ENCODE measurements at places on chromosomes 4 and X.

- DNase-seq, result no peak
Measured at GRCh38 chr4:137700751-137701150, 168.5 kb upstream of the PCDH18 start.

DNA sequence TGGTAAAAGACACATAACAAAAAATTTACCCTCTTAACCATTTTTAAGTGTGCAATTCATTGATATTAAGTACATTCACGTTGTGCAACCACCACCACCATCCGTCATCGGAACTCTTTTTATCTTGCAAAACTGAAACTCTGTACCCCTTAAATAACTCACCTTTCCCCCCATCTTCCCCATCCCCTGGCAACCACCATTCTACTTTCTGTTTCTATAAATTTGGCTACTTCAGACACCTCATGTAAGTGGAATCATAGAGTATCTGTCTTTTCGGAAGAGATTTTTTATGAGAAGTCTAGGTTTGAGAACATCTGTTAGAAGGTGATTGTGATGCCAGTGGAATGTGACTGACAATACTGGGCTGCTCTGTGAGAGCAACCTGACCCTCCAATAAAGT, 39.8 kb upstream of the CCDC149 start:
- no peak for DNase-seq

DNA sequence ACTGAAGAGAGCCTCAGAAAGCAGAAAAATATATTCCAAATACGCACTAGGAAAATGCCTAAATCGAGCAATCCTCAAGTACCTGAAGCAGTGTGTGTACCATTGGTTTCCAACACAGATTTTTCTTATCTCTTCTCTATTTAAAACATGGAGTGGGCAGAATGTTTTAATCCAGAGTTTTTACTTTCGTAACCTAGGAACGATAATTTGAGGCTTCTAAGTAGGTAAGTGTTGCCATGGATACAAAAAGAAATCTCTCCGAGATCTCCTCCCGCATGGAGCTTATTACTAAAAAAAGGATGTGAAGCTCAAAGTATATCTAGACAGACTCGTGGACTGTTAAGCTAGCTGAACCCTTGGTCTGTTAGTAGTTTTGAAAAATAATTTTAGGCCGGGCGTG, 23.0 kb upstream of the OTUD4 start:
- no peak for DNase-seq

- no peak for DNase-seq
Measured at GRCh38 chr4:182801636-182802035, 115.5 kb downstream of the DCTD start.

GRCh38 chr4:87853108-87853507, 20.3 kb downstream of the MEPE start:
- no peak for DNase-seq

- DNase-seq, result no peak
Measured at GRCh38 chr4:147633113-147633512, 15.9 kb downstream of the TMEM184C start.

GRCh38 chrX:150464001-150464400, 100.9 kb downstream of the MAMLD1 start:
- no peak for DNase-seq

DNA sequence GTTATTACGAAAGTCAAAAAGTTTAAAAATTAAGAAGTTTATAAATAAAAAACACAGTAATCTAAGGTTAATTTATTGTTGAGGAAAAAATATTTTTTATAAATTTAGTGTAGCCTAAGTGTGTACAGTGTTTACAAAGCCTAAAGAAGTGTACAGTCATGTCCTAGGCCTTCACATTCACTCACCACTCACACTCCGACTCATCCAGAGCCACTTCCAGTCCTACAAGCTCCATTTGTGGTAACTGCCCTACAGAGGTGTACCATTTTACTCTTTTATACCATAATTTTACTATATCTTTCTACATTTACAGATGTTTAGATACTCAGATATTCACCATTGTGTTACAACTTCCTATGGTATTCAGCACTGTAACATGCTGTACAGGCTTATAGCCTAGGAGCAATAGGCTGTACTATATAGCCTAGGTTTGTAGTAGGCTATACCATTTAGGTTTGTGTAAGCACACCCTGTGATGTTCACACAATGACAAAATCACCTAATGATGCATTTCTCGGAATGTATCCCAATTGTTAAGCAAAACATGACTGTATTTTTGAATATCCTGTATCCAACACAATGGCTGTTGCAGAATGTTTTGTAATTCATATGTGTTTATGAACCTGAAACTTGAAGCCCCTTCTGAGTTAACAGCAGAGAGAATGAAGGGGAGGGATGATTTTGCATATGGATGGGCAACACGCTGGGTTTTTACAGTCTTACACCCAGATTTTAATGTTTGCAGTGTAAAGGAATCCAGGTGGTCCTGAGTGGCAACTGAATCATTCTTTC, 3.1 kb downstream of the PPBP start:
- no peak for DNase-seq

GRCh38 chr4:139524062-139524631, 31.9 kb downstream of the SETD7 start:
- no peak for DNase-seq

- no peak for DNase-seq
Measured at GRCh38 chrX:46543441-46543840, 1.8 kb downstream of the ZNF674 start.

DNA sequence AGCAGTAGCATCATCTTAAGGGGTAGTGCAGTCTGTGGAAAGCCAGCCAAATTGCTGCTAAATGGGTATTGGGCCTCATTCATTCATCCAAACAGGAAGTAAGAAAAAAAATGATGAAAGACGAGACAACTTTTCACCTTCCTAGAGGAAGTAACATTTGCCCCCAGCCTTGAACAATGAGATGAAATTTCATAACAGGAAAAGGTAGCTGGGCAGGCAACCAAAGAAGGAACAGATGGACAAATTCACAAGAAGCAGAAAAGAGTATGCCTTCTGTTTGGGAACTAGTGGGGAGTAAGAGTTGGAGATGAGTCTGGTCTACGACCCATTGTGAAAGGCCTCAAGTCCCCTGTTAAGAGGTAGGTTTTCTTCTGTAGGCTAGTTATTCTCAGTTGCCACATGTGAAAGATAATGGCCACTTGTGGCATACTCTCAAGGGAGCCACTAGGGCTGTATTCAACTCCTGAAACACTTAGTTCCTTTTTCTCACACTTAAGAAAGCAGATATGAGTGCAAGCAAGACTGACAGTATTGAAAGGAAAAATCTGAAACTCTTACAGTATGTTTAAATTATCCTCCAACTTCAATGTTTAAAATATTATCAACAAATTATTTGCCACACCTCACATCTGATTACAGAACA, 190.4 kb downstream of the AR start:
- DNase-seq, result no peak

DNA sequence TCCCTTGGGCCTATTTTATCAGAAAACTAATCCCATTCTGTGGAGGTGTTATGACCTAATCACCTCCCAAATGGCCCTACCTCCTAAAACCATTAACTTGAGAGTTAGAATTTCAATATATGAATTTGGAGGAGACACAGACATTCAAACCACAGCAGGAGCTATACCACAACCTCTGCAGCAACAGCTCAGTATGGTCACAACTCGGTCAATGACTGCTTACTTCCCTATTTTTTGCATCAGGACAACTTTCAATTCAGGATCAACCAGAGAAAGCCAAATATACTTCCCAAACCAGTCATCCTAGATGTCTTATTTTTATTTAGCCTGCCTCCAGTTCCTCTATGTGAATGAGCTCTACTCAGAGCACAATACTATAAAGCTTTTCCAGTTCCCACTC, 11.3 kb upstream of the SMARCA5 start:
- DNase-seq, result no peak

- DNase-seq, result no peak
Measured at GRCh38 chrX:33133320-33133719, 78.0 kb downstream of the DMD start.

GRCh38 chr4:189979196-189980047, 38.8 kb downstream of the FRG1 start:
- DNase-seq, result no peak

DNA sequence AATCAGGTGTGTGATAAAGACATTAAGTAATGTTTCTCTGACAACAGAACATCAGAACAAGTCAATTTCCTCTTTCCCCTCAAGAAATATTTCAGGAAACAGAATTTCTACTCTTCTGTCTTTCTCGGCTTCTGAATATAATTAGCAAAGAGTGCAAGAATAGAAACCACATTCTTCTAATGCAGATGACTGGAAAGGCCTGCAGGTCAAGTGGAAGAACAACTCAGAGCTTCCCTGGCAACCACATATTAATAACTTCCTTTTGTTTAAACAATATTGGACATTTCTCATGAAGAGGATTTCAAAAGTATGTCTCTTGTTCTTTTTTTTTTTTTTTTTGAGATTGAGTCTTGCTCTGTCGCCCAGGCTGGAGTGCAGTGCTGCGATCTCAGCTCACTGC, 225.5 kb downstream of the PARM1 start:
- DNase-seq, result no peak

DNA sequence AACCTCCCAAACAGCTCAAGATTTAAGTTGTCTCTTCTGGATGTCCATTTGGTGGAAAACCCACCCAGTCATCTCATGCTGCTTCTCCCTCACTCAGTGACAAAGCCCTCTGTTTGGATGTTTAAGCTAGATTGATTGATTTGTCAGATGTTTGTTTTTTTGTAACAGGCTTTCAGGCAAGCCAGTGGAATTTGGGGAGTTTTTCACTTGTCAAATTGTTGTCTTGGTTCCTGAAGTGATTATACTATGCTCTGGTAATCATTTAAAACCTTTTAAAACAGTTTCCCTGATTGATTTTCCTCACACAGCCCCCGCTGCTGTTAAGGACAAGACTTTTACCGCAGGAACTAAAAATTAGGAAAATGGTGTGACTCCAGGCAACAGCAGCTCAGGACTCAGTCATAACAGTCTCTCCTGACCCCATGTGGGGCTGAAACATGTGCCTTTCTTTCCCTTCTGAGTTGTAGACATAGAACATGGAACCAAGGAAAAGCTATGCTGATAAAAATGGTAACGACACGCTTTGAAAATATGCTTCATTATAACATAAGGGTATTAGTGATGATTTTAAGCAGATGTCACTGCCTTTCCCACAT, 40.8 kb upstream of the SETD7 start:
- DNase-seq, result no peak

DNA sequence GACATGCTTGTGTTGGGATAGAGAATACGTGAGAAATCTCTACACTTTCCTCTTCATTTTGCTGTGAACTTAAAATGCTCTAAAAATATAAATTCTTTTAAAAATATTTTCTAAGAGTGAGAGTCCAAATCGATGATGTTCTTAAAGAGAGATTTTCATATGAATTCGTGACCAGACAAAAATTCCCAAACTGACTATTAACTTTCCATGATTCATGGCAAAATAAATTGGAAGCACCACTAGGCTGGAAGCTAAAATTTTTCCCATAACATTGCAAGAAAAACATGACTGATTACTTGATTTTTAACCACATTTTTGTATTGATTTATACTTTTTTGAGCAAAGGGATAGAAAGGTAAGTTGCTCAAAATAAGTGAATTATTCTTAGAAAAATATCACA, 201.1 kb downstream of the ANTXR2 start:
- no peak for DNase-seq

- DNase-seq, result no peak
Measured at GRCh38 chr4:54904953-54905352, 220.4 kb downstream of the KDR start.

DNA sequence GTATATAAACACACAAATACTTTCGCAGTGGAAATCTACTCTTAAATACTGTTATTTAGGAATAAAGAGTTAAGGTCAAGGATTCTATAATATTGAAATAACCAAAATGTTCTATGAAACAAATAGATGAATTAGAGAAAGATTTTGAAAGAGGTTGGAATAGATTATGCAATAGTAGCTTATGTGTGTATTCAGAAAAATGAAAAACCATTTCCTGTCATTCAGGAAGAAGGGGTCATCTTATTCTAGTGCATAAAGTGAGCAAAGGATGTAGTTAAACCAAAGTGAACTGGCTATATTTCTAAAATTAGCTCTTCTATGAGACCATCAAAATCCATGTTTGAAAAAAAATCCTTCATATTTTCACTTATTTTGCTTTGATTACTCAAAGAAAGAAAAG, 30.0 kb upstream of the MYOZ2 start:
- DNase-seq, result no peak

GRCh38 chr4:62531264-62531663, 1331.1 kb downstream of the ADGRL3 start:
- no peak for DNase-seq

DNA sequence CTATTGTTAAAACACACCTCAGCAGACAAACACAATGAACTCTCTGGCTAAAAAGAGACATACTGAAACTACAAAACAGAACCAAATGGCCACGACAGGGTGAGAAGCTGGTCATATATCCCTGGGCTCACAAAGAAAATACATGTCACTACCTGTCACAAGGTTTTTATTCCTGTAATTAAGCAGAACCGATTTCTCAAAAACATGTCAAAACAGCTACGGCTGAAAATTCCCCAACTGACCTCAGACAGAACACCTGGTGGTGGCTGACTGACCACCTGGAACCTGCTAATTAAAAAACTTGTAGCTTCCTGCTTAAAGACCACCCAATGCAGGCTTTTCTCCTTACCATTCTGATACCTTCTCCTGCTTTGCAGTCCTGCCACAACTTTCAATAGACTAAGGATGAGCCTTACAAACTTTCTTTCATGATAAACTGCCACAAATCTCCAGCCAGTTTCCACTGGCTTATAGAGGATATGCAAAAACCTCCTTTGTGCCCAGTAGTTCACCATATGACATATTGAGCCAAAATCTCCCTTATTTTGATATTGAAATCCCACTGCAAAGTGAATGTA, 571.9 kb downstream of the SPOCK3 start:
- no peak for DNase-seq

- no peak for DNase-seq
Measured at GRCh38 chrX:151419782-151420181, 22.8 kb downstream of the VMA21 start.

- DNase-seq, result no peak
Measured at GRCh38 chr4:82429728-82430192, 502 bp downstream of the HNRNPDL start.

- no peak for DNase-seq
Measured at GRCh38 chrX:40521868-40522450, 58.8 kb upstream of the ATP6AP2 start.

DNA sequence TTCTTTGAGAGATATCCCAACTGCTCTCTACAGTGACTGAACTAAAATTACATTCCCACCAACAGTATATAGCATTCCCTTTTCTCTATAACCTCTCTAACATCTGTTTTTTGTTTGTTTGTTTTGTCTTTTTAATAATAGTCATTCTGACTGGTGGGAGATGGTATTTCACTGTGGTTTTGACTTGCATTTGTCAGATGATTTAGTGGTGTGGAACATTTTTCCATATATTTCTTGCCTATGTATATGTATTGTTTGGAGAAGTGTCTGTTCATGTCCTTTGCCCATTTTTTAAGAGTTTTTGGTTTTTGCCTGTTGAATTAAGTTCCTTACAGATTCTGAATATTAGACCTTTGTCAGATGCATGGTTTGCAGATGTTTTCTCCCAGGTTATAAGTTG, 9.0 kb downstream of the USO1 start:
- DNase-seq, result no peak

- no peak for DNase-seq
Measured at GRCh38 chr4:4859325-4859798, at the start of gene MSX1. Gene MSX1, plus strand, starts transcription at chr4:4859665. Its CDS starts 235 bp downstream, at chr4:4859900.

- DNase-seq, result no peak
Measured at GRCh38 chr4:142155347-142155746, 519.0 kb downstream of the IL15 start.

Measured in stimulated activated CD8-positive, alpha-beta memory T cell treated with anti-CD3 and anti-CD28 coated beads, Interleukin-4, amount 100 ng/mL, for 4 hours (primary cell).